ENCODE measurements at places on chromosomes 6 and 20.

DNA sequence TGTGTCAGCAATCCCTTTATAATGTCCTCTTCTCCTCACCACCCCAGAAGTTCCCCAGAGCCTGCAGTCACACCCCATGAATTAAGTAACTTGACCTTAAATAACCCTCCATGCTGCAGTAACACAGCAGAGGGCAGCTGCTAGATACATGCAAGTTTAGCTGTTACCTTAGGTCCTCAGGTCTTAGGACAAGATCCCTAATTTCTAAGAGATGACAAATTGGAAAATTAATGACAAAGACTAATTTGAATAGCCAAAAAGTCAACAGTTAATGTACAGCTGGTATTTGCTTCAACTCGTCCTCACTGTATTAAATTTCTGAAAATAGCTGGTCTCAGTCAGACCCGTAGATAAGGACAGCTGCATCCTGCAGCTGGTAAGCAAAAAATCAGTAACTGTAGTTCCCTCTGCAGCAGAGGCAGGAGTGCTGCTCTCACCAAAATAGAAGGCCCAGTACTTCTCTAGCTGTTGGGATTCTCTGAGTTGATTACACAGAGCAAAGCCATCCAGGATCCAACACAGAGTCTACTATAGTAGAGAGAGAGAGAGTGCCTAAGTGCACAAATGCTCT lies 62.4 kb downstream of the TNFRSF21 start:
- DNase-seq, result no peak

GRCh38 chr6:18293076-18293904 lies 29.0 kb upstream of the DEK start:
- DNase-seq, result no peak

- no peak for DNase-seq
These were observed 606 bp upstream of the ULBP1 start for GRCh38 chr6:149963212-149963461.

DNA sequence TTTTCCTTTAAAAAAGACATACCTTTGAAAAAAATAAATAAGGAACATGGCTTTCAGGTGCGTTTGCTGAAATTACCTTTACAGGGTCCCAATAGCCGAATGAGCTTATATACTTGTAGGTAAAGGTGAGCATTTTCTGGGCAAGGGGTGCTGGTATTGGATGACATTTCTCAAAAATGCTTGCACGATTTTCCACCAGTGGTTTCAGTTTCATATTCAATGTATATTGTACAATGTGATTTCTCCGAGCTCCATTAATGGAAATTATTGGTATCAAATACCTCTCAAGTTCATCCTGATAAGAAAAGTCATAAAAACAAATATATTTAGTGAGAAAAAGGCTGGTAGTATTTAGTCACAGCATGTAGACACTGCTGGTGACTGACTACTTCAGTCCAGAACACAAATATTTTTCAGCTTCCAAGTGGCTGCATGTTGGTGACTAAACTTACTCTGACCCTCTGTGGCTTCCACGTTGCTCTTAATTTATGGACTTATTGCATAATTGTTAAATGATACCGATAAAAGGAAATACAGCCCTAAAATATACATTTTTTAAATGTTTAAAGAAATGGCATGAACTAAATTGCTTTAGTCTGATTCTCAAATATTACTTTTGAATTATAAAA lies 32.9 kb upstream of the ZBTB24 start:
- no peak for DNase-seq

DNA sequence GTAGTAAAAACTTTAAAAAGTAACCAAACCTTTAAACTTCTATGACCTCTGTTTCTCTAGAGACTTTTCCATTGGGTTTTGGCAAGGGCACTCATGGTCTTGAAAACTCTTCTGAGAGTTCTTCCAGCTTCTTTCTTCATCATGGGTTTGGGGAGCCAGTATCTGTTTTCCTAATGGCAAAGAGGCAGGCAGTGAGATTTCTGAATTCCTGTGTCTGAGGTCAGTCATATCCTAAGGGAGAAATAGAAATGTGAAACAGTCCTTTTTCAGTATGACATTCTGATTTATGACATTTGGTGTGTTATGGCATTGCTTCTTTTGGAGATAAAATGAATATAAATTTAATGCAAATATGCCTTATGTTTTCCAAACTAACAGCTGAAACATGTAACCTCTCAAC lies 518.5 kb upstream of the MARCKS start:
- no peak for DNase-seq

GRCh38 chr6:168137024-168137423 lies 58.0 kb upstream of the FRMD1 start:
- no peak for DNase-seq

DNA sequence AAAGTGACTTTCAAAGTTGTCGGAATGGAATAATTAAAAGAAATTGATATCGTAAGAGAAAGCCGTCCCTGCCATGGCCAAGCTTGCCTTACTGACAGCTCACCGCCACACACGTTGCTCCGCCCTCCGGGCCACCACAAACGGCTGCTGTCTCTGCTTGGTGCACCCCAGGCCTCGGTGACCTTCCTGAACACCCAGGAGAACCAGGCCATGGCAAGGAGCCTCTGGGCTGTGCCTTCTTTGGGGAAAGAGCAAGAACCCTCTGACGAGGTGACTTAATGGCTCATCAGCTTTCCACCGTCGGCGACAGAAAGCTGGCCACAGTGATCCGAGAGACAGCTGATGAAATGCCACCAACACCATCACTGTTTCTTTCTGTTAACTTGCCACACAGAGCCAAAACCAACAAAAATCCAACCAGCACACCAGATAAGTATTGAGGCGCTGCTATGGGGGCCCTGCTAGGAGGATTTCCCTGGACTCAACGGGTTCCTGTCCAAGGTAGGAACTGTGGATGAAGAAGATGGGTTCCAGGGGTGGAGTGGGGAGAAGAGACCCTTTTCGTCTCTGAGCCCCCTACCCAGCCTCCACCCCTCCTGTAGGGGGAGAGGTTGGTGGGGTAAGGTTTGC lies 61.4 kb downstream of the NPEPL1 start:
- DNase-seq, result no peak

DNA sequence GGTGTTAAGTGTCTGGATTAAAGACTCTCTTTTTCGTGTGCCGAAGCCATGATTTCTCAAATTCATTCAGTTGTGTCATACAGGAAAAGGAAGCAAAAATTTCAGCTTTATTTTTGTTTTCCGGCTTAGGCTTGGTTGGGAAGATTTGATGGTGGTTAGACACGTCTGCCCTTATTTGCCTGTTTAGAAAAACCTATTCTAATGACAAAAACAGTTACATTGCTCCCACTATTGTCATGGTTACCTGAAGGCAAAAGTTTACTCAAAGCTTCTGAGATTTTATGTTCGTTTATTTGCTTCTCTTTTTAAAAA lies 982 bp downstream of the DNAJC5 start:
- no peak for DNase-seq

- DNase-seq, result no peak
These were observed 8.1 kb downstream of the PNPLA1 start for GRCh38 chr6:36277946-36278470.

GRCh38 chr20:5088688-5089087 lies 31.1 kb downstream of the PCNA start:
- DNase-seq, result no peak

- DNase-seq, result no peak
These were observed 35.3 kb downstream of the PANK2 start for GRCh38 chr20:3924304-3925112.

- no peak for DNase-seq
These were observed 223.6 kb downstream of the TTLL2 start for GRCh38 chr6:167548451-167548850.

DNA sequence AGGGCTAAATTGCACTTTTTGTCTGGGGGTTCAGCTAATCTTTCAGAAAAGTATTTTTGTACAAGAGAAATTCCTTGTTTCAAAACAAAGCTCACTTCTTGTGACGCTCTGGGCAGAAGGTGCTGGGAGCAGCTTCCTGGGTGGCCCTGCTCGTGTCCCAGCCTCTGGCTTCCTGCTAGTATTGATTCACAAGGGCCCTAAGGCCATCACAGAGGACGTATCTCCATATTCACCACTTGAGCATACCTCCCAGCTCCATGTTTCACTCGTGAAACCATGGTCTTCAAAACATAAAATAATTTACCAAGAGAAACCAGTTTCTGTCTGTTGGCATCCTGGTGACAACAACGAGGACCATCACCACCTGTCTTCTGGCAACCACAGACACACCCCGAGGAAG lies 49.1 kb downstream of the SYNDIG1 start:
- no peak for DNase-seq

DNA sequence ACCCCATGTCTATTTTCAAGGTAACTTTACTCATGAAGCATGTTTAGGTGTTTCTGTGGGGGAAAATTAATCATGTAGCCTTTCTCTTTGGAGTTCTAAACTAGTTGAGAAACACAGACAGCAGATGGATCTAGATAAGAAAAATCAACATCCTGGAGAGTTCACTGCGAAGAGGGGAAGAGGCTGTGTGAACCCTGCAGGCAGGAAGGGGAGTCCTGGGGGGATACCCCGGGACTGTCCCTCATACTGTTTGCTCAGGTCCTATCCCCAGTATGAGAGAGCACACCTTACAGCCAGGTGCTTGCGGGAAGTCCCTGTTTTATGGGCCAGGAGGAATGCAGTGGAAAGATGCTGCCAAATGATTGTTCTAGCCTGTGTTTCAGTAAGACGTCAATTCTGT lies 32.7 kb downstream of the CHMP4B start:
- DNase-seq, result no peak

DNA sequence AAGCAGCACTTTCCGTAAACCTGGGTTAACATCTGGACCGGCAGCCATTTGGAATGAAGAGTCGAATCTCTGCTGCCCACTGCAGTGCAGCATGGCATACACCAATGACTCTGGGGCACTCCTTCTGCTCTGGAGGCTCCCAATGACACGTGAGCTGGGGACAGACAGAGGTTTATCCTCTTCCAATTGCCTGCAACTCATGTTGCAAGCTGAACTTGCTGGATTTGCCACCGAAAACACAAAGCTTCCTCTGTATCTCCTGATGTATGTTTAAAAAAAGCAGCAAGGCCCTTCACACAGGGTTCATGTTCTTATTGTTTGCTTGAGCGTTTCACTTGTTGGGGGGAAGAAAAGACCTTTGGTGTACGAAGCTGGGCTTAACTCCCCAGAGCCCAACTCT lies 10.8 kb downstream of the NCOA5 start:
- DNase-seq, result no peak

- DNase-seq, result no peak
These were observed 86.0 kb downstream of the SLC16A10 start for GRCh38 chr6:111173341-111173740.

GRCh38 chr6:80174900-80175572 lies 68.6 kb downstream of the BCKDHB start:
- no peak for DNase-seq

GRCh38 chr6:137795501-137795900 lies 71.6 kb upstream of the TNFAIP3 start:
- DNase-seq, result no peak

DNA sequence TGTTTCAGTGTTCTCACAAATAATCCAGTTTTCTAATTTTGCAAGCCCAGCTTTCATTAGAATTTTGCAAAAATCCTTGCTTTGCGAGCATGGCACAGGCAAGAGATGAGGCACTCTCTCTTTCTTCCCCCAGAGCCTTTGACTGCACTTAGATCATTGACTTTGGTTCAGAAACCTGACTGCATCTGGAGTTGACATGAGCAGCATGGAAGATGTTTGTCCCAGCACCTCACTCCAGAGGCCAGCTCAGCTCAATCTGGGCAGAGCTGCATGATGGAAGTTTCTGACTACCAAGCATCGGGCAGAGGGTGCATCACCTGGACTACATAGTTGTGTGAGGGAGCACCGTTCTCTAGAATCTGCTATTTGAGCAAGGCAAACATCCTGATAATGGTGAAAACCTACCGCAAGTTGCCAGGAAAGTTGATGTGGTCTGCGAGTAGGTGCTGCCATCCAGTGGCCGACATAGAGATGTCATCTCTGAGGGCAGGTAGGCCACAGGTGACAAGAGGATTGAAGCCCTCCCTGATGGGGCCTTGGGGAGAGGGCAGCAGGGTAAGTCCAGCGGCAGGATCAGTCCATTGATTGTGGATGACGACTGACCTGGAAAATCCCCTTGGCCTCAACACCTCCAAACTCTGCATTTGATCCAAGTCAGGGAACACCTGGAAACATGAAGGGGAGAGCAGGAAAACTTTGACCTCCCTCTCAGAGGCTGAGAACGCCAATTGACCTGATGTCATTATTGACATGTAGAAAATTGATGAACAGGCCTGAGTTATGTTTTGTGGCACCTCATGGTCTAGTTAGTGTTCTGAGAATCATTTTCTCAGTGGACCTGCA lies 3.8 kb upstream of the LPA start:
- DNase-seq, result no peak

GRCh38 chr6:16078064-16078463 lies 50.8 kb upstream of the MYLIP start:
- no peak for DNase-seq

- no peak for DNase-seq
These were observed 5.1 kb downstream of the BEND3 start for GRCh38 chr6:107110200-107110599.

- DNase-seq, result no peak
These were observed 85.3 kb upstream of the AKAP12 start for GRCh38 chr6:151154418-151154817.

DNA sequence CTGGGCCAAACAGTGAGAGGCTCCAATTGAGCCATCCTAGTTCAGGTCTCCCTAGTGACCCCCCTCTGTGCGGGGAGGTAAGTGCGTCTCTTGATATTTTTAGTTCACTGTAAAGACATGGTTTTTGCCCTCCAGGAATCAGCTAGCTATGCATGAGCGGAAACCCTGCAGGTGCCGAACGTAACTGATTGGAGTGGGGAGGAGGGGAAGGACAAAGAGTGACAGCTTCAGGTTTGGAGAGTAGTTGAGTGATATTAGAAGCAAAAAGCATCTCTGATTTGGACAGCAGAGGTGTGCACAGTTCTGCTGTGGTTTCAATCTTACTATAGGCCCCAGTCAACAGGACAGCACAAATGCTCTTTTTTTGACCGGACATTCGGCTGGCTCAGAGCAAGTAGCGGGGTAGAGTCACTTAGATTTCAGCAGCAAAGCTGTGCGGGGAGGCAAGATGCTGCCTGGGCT lies 31.8 kb downstream of the TBC1D7 start:
- no peak for DNase-seq

DNA sequence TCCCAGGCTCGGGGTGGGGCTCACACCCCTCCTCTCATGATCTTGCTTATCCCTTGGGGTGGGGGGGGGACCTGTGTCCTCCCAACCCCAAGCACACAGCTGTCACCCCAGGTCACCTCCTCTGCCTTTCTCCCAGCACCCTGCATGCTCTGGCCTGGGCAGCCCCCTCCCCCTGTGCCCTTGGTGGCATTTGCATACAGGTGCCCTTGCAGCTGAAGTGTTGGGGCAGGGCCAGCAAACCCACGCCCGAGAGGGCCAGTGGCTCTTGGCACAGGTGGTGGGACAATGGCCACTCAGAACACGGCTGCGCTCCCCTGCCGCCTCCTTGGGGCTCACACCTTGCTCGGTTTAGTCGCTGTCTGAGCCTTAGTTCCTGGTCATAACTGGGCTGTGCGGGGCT lies 11.3 kb upstream of the MYT1 start:
- no peak for DNase-seq

GRCh38 chr20:48606841-48607543 lies 220.8 kb downstream of the PREX1 start:
- DNase-seq, result no peak
